ENCODE measurements at places on chromosomes 2 and 18.

- no peak for DNase-seq
These were observed 117.4 kb upstream of the ITGB6 start for GRCh38 chr2:160317181-160318099.

DNA sequence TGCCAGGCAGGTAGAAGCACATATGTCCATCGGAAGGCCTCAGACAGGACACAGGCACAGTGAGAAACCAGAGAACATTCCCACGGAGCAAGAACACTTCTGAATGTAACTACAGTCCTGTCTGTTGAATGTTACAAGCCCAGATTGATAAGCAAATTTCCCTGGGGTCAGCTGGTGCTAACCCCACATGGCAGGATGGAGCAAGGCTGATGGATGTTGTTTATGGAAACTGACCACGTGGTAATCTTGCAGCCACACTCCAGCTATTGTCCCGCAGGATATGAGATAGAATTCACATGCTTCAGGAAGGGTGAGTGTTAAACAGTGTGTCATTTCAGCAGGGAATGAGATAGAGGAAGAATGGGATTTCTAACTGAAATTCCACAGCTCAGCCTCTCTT is 138.8 kb upstream of the COPS8 start:
- no peak for DNase-seq

- no peak for DNase-seq
These were observed 63.8 kb downstream of the TMEM237 start for GRCh38 chr2:201579536-201579935.

DNA sequence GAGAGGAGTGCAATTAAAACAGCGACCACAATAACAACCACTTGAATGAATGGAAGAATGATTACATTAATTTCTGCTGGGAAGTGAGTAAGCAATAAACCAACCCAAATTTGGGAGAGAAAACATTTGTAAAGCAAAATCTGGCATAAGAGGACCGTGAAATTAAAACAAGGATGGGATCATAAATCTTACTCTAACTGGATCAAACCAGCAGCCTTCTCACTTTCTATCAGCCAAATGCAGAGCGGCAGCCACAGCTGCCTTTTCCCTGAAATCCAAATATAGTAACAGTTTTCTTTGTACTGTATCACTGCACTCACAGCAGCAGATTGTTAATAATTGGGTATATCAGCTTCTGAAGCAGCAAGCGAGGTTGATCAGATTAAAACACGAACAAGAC is 245.2 kb upstream of the REG3G start:
- DNase-seq: no peak

- no peak for DNase-seq
These were observed 59.1 kb downstream of the NYAP2 start for GRCh38 chr2:225458431-225459117.

DNA sequence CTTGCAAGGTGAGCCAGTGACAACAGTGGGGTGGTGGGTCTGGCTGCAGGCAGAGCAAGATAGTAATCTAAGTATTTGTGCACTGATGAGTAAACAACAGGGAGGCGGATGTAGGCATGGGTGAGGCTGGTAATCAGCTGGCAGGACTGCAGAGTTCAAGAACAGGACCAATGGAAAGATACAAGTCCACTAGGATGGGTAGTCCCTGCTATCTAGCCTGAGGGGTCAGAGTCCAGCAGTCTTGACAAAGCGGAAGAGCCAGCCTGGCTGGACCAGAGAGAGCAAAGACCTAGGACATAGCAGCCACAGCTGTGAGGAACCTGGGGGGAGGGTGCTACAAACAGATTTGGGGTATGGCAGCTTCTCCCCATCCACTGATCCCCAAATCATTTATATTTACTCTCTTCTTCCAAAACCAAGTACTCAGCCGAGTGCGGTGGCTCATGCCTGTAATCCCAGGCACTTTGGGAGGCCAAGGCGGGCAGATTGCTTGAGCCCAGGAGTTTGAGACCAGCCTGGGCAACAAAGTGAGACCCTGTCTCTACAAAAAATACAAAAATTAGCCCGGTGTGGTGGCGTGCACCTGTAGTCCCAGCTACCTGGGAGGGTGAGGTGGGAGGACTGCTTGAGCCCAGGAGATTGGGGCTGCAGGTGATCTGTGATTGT is 25.9 kb downstream of the VIL1 start:
- DNase-seq: no peak

- DNase-seq: no peak
These were observed 191.4 kb downstream of the PDE11A start for GRCh38 chr2:177881008-177881747.

DNA sequence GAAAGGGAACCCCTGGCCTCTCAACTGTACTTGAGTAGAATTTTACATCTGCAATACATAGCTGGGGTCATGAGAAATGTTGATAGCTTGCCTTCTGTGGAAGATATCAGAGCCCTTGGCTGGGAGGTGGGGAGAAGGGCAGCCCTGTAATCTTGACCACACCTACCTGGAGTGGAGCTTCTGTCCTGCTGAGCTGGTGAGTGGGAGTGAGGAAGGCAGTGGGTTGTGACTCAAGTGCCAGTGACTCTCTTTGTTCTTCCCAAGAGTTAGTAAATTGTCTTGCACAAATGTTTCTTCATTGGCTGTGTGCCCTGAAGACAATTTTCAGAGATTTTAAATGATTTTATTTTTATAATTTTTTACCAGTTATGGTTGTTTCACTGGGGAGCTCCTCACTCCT is 277.3 kb downstream of the MBD5 start:
- DNase-seq: no peak
